ENCODE measurements at places on chromosomes 13 and 19. TPM values are rescaled to one million over a fixed set of nuclear protein-coding genes. Genes with fewer than 3 reads are reported as not detected.

ZNF136 gene
- total RNA-seq, result 2.2 TPM

ZNF614 gene
- 12.3 TPM for total RNA-seq

LSR gene
- total RNA-seq, result 1.1 TPM

KL gene
- total RNA-seq, result not detected

PROZ gene
- not detected for total RNA-seq

ABCC4 gene
- 35.4 TPM for total RNA-seq

HIF3A gene
- total RNA-seq, result not detected

SERP2 gene
- total RNA-seq, result not detected

ATCAY gene
- total RNA-seq, result not detected

DZIP1 gene
- 36.4 TPM for total RNA-seq

DNA sequence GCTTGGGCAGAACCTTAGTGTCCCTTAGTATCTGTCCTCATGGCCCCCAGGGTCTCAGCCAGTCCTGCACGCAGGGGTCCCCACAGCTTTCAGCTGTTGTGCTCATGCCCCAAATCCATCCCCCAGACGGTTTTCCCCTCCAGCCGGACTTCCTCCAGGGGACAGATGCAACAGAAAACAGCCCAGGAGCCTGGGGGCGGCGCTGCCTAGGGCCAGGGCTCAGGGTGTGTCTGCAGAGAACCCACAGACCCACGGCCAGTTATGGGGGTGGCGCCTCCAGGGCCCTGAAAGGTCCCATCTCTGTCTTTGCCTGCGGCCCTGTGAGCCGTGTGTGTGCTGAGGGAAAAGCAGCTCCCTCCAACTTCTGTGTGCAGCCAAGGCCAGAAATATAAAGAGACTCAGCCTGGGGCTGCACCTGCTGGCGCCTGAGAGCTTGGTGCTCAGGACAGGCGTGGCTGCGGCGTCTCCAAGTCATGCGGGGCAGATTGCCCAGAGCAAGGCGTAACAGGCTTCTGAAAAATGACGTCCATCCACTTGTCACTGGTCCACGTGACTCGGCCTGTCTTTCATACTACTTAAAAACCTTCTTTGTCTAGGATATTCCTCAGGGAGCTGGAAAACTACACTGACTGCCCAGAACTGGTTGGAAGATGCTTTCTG, 22.1 kb upstream of the F7 start:
- DNase-seq, result no peak

- peak; percentile 93 for DNase-seq
Observed at GRCh38 chr19:33649627-33650305, 28.0 kb downstream of the CHST8 start.

DNA sequence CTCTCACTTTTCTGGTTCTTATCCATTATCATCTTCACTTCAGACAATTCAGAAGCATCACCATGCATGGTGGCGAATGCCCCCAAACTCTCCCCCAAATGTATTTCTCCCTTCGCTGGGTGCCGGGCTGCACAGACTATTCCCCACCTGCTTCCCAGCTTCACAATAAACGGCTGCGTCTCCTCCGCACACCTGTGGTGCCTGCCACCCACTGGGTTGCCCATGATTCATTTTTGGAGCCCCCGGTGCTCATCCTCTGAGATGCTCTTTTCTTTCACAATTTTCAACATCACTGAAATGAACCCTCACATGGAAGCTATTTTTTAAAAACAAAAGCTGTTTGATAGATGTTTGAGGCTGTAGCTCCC, 2.8 kb upstream of the F10 start:
- DNase-seq, result no peak

DNA sequence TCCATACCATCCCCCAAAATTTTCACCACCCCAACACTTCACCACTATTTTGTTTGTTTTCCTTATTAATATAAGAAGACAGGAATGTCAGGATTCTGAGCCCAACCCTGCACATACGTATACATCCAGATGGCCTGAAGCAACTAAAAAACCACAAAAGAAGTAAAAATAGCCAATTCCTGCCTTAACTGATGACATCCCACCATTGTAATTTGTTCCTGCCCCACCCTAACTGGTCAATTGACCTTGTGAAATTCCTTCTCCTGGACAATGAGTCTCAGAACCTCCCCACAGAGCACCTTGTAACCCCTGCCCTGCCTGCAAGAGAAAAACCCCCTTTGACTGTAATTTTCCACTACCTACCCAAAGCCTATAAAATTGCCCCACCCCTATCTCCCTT, 132.5 kb downstream of the ZNF675 start:
- no peak for DNase-seq

DNA sequence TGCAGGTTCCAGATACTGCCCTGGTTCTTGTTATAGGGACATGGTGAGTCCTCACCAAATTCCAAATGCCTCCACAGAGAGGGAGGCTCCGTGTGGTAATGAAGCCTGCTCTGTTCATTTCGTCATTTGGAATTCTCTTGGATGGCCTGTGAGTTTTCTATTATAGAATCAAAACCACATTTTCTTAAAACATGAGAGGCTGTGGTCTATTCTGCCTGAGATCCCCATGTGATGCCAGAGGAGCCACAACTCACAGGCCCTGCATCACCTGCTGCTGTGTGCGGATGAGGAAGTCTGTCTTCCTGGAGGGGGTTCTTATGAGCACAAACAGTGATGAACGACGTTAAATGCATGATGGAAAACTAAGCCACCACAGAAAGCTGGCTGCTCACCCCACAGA, 264.4 kb downstream of the UQCRFS1 start:
- DNase-seq, result no peak

DNA sequence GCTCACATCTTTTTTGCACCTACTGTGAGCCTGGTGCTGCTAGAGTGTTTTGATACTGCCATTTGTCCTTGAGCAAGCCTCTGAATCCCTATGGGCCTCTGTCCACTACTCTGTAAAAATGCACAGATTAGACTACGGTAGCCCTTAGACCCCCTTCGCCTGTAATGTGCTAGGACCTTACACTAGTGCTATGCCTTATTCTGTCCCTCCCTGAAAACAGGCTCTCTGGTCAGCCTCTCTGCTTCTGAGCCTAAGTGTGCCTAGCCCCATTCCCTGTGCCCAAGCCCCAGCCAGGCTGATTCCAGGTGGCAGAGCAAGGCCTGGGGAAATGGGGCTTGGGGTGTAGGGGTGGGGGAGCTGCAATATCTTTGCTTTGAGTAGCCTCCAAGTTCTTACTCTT, 10.7 kb downstream of the HMGB1 start:
- DNase-seq, result no peak

DNA sequence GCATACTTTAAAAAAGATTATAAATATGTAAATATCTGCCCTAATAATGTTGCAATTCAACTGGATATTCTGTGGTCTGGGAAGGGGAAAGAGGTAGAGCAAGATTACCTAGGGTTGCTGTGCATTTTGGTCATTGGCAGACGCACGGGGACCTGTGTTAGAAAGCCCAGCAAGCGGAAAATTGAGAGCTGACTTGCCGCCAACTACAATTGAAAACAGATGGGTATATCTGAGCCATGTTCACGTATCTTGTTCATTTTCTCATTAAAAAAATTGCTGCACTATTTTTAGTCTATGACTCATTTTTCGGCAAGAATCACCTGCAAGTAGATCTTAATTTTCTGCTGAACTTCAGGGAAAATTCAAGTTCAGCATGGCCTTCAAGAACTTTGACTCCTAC, 308.5 kb upstream of the TMTC4 start:
- DNase-seq, result no peak

- peak; percentile 91 for DNase-seq
Observed at GRCh38 chr13:29758531-29759114, 91.8 kb downstream of the UBL3 start.

DNA sequence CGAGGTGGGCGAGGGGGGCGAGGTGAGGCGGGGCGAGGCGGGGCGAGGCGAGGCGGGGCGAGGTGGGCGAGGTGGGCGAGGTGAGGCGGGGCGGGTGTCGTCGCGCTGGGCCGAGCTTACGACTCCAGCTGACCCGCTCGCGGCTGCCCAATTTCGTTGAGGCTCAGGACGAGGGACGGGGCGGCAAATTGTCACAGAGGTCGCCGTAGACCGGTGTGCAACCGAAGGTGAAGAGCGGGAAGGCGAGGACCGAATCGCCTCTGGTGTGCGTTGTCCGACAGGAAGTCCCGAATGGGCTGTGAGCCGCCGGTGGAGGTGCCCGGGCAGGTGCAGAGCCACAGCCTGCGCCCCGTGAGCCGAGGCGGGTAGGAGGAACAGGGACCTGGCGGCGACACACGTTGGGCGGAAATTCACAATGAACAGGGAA, at the start of gene LACC1:
Gene LACC1, plus strand, starts transcription at position 150 of the 427 bp plus-strand sequence. CDS start 1,082 bp downstream, outside the sequence.
- DNase-seq, result peak; percentile 3

- DNase-seq, result no peak
Observed at GRCh38 chr13:112161521-112162301, 94.8 kb downstream of the SOX1 start.

GRCh38 chr13:20706661-20707060, 3.2 kb downstream of the IL17D start:
- DNase-seq, result no peak

- DNase-seq, result no peak
Observed at GRCh38 chr19:12930002-12930645, 3.4 kb downstream of the FARSA start.

DNA sequence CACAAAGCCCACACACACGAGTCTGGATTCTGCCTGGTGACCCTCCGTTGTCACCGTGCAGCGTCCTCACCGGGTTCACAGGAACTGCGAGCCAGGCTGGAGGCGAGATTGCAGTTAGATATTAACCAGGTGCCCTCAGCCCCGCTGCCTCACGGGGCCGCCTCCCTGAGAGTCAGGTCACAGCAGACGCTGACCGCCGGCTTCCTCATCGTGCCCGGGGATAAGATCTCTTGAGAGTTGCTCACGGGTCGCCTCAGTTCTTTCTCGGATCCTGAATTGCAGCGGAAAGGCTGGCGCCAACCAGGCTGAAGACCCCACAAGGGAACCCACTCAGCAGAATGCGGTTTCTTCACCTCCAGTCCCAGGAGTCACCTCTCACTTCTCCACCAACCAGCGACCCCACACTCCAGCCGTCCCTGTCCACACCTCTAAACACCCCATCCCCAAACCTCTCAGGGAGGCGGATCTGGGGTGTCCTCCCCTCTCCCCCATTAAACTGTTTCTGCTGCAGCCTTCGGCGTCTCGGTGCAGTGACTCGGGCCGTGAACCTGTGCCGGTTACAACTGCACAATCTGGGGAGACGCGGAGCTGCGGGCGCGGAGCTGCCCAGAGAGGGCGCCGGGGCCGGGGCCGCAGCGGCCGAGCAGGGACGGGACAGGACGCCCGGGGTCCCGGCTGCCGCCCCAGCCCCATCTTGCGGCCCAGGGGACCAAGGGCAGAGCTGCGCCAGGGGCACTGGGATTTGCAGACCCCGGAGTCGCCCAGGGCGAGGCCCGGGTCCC, 591 bp downstream of the ZNF823 start:
- no peak for DNase-seq

GRCh38 chr13:49348751-49349150, 95.1 kb downstream of the CAB39L start:
- no peak for DNase-seq

- peak; percentile 37 for DNase-seq
Observed at GRCh38 chr13:42396501-42396900, 124.5 kb downstream of the AKAP11 start.

DNA sequence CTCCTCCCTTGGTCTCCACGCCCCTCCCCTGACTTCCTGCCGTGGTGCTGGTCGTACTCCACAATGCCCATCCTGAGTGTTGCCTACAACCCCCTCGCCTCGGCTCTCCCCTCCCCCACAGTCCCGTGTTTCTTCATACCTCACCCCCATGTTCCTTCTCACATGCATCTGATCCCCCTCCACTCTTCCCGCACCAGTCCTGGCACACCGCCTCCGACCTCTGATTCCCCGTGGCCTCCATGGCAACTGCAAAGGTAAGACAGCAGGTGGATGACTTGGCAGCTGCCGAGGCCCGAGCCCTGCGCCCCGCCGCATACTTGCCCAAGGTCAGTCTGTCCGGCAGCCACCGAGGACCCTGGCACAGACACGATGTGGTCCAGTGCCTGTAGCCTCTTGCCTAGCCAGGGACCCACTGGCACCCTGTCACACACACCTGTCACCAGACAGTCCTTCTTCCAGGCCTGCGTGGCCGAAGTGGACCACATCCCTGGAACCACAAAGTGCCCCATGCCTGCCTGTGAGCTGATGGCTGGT, 16.1 kb upstream of the SDHAF1 start:
- no peak for DNase-seq

GRCh38 chr13:49308097-49308875, 60.6 kb downstream of the CDADC1 start:
- DNase-seq, result no peak
